ENCODE measurements at places on chromosomes 11 and 22.

GRCh38 chr11:117462183-117462863 is 134.7 kb downstream of the CEP164 start:
- DNase-seq = no peak

- DNase-seq = no peak
Measured at GRCh38 chr11:1276041-1276790, 33.2 kb downstream of the TOLLIP start.

- no peak for DNase-seq
Measured at GRCh38 chr22:38611559-38611958, 41.6 kb upstream of the DMC1 start.

DNA sequence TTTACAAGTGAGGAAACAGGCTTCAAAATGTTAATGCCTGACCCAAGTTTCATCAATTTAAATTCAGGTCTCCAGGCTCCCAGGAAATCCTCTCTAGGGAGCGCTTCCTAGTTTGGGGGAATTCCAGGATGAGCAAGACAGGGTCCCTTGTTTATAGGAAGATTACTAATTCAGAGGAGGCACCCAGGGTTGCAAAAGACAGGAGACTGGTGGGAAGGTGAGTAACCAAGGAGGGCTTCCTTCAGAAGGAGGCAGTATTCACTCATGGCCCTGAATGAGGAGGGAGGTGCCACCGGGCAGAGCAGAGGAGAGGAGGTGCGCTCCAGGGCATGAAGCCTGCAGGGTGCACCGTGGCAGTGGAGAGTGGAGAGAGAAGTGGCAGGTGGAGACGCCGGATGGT is 1.6 kb downstream of the TMEM132A start:
- DNase-seq = no peak

DNA sequence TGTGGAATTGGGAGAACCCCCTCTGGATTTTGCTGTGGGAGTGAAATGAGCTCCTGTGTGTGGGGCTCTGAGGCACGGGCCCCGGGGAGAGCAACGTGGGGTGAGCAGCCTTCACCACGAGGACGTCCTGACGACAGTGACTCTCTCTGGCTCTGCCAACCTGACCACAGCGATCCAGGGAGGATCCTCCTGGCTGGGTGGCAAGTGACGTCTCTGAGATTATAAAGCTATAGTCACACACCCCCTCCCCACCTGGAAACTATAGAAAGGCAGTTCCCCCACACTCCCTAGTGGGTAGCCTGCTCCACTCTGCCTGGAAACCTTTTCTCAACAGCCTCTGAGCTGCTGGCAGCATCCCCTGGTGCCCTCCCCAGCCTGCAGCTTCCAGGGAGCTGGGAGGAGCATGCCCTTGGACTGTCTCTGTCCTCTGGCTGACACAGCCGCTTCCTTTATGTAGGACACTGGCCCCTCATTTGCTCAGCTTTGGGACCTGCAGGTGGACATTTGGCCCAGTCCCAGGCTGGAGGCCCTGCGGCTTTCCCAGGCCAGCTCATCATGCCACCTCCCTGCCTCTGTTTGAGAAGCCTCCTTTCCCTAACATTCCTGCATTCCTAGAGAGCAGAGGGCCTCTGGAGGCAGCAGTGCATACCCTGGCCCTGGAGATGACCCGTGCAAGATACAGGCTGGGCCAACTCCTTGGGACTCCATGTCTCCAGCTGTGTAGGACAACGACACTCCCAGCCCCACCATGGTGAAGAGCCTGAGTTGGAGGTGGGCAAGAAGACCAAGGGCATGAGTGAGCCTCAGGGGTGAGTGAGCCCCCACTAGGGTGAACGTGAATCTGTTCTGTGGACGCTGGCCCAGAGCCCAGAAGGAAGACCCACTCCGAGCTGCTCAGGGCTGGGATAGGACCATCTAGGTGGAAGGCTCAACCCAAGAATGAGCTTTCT is 314.0 kb downstream of the NTM start:
- DNase-seq = no peak

DNA sequence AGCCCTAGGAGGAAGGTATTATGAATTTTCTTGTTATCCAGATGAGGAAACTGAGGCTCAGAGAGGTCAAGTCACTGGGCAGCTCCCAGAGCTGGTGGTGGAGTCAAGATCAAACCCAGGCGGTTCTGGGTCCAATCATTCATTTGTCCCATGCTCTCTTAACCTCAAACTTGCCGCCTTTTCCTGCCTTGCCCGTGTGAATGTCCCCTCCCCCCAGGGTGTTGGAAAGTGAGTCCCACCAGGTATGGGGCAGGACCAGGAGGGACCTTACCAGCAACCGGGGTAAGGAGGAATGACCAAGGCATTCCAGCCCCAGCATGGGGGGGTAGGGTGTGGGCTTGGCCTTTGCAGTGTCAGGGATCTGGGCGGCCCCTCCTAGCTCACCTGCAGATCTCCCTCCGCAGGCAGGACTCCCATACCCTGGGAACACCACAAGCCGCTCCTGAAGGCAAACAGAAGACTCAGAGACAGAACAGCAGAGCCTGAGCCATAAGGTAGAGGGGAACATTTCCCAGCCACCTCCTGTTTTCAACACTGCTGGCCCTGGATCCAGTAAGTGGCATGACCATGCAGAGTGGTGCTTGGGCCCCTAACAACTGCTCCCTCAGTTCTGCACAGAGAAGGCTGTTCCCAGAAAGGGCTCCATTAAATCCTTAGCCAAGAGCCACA is 41.2 kb upstream of the SYT7 start:
- no peak for DNase-seq

GRCh38 chr11:126525216-126525615 is 169.7 kb downstream of the ST3GAL4 start:
- no peak for DNase-seq

GRCh38 chr11:78048561-78048960 is 15.1 kb upstream of the THRSP start:
- no peak for DNase-seq

DNA sequence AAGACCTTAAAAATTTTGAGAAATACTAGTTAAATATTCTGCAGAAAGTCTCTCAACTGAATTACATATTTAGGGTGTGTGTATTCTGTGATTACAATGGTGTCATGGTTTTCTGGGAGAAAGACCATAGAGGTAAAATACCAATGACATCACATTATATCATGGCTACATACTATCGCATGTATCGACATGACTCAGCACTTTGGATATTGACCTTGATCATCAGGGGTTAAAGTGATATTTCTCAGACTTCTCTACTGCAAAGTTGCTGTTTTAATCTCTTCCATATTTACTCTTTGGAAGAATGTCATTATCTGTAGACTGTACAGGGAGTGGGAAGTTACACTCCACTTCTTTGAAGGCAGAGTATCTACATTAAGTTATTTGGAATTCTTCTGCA is 1046.6 kb downstream of the FAM181B start:
- no peak for DNase-seq

GRCh38 chr11:2421226-2421994 is 20.9 kb downstream of the TSSC4 start:
- no peak for DNase-seq

DNA sequence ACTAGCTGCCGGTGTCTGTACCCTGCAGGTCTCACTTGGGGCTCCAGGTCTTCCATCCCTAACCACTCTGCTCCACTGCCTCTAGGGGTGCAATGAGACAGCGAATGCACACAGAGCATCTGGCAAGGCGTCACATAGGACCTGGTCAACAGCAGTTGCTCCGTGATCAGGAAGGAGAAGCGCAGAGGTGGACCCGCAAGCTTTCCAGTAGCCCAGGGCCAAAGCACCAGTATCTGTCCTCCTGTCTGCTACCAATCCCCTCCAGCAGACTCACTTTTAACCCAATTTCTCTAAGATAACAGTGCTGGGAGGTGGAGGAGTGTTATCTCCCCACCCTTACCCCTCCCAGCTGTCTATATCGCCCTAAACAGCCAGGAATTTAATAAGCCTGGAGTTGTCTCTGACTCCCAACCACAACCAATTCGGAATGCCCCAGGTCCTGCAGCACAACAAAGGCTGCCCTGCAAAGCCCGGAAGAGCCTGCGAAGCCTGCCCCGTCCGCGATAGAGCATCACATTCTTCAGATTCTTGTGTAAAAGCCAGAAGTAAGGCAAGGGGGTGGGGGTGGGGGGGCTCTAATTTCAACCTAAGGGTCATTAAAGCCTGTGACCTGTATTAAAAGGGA is 19.3 kb downstream of the MYH9 start:
- no peak for DNase-seq

DNA sequence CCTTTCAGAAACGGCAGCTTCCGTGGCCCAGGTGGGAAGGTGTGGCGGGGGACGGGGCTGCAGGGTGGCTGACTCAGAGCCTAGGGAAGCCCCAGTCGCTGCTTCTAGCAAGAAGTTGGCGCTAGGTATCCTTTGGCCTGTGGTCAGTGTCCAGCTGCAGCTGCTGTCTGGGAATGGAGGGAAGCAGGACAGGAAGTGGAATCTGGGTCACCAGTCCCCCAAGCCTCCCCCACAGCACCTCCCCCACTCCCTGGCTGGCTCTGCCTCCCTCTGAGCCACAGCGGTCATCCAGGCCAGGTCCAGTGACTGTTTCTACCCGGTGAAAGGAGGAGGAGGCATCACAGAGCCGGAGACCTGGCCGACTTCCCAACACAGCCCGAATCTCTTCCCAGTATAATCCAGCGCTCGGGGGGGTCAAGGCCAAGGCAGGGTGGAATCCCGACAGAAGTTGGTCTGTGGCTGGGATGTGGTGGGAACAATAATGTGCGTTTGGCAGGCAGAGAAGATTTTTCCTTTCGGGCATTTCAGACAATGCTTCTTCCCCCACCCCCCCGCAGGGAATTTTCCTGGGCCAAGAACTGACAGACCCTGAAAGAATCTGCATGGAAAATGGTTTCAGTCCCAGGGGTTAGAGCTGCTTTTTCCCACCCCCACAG is 45.1 kb downstream of the C11orf96 start:
- DNase-seq = no peak

DNA sequence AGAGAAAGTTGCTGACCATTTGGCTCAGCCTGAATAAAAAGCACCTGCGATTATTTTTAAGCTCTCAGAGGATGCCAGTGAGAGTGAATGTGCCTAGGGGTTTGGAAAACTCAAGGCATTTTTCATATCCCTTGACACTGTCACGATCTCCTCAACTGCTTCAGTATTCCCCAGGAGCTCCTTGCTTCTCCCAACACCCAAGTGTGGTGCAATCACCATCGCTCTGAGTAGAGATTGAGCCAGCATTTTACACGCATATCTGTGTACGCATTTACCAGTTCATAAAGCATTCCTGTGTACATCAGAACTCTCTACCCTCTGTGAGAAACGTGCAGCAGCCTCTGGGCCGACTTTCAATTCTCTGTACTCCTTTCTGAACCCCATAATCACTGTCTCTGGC is 1.3 kb downstream of the SRRD start:
- DNase-seq = no peak

DNA sequence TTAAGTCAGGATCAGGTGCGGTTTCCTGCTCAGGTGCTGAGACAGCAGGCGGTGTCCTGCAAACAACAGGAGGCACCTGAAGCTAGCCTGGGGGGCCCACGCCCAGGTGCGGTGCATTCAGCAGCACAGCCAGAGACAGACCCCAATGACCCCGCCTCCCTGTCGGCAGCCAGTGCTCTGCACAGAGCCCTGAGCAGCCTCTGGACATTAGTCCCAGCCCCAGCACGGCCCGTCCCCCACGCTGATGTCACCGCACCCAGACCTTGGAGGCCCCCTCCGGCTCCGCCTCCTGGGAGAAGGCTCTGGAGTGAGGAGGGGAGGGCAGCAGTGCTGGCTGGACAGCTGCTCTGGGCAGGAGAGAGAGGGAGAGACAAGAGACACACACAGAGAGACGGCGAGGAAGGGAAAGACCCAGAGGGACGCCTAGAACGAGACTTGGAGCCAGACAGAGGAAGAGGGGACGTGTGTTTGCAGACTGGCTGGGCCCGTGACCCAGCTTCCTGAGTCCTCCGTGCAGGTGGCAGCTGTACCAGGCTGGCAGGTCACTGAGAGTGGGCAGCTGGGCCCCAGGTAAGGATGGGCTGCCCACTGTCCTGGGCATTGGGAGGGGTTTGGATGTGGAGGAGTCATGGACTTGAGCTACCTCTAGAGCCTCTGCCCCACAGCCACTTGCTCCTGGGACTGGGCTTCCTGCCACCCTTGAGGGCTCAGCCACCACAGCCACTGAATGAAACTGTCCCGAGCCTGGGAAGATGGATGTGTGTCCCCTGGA is at the start of gene MYO7A:
MYO7A (plus strand) TSS at position 327 of the 772 bp plus-strand sequence. CDS start 2,389 bp downstream, outside the sequence.
- DNase-seq = no peak

DNA sequence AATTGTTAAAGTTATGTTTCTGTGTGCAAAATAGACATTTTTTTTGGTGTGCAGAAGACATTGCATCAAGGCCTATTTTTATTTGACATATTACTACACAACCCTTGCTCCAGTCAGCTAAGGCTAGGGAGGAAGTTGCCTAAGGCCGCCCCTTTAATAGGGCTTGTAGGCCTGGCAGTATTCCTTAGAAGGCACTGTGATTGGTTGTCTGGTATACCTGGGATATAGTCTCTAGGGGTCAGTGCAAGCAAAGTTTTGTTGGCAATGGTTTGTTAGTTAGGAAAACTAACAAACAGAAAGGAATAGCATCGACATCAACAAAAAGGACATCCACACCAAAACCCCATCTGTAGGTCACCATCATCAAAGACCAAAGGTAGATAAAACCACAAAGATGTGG is 16.9 kb downstream of the CCDC15 start:
- DNase-seq = no peak

- DNase-seq = no peak
Measured at GRCh38 chr11:110454609-110455008, 24.9 kb downstream of the FDX1 start.

DNA sequence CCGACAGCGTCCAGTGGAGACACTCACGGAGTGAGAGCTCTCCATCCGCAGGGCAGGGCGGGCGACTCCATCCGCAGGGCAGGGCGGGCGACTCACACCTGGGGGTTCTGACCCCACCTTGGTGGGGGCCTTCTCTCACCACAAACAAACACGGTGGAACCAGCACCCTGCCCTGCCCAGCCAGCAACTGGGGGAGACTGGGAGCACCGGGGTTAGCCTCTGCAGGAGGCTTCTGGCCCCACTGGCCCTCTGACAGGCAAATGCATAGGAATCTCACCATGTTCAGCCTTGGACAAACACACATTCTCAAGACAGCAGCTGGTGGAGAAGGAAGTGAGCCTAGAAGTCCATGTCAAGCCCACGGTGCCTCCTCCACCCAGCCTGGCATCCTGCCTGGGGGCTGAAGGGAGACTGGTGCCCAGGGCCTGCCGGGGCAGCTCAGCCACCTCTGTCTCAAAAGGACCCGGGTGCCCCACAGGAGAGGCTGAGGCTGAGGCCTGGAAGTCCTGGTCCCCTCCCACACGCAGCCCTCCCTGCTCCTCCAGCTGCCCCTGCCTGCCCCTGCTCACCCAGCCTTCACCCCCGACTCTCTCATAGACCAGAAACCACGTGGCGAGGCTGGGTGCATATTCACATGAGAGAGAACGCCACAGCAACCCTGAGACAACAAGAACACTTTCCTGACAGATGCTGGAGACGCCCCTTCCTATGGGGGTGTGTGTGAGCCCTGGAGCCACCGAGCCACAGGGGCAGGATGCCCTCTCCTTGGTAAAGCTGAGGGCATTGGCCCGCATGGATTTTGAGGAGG is 98.4 kb upstream of the B3GAT1 start:
- DNase-seq = no peak

GRCh38 chr11:68813773-68814172 is 27.9 kb downstream of the CPT1A start:
- DNase-seq = no peak

Measured in CD4-positive, CD25-positive, alpha-beta regulatory T cell (primary cell).